Stimulated activated CD4-positive, alpha-beta T cell treated with anti-CD3 and anti-CD28 coated beads, Interleukin-4, amount 100 ng/mL, for 4 hours (primary cell): ENCODE measurements at places on chromosomes 13 and 19.

DNA sequence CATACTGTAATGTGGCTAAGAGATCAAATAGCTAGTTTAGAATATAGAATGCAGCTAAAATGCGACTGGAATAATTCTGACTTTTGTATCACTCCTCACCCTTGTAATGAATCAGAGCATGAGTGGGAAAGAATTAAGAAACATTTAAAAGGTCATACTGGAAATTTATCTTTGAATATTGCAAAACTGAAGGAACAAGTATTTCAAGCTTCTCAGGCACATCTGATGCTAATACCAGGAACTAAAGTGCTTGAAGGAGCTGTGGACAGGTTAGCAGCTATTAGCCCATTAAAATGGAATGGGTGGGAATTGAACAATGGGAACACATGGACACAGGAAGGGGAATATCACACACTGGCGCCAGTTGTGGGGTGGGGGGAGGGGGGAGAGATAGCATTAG lies 144.2 kb upstream of the ZNF91 start:
- no peak for DNase-seq

DNA sequence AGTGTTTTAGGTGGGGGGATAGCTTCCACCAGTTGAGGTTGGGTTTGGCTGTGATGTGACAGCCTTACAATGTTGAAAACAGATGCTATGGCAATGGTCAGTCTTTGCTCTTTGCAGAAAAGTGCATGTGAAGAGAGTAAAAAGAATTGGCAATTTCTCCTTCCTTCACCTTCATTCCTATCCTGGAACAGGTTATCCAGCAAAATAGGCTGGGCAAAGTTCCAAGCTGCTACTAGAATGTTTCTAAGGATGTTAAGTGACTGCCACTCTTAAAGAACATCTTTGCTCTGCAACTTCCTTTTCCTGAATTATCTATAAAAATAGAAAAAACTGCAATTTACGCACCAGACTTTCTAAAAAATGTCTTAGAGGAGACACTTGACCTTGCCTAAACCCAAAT lies 50.1 kb upstream of the MYCBP2 start:
- no peak for DNase-seq

DNA sequence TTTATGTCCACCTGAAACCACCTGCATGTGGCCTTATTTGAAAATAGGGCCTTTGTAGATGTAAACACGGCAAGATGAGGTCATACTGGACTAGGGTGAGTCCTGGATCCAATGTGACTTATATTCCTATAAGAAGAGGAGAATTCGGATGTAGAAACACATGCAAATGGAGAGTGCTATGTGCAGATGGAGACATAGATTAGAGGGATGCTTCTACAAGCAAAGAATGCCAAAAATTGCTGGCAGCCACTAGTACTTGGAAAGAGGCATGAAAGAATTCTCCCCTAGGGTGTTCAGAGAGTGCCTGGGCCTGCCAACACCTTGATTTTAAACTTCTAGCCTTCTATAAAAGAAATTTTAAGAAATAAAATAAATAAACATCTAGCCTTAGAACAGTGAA lies 226.1 kb downstream of the RFC3 start:
- DNase-seq = no peak

- no peak for DNase-seq
Observed at GRCh38 chr19:23787106-23787505, 28.4 kb upstream of the ZNF681 start.

- no peak for DNase-seq
Observed at GRCh38 chr19:7692417-7693088, 9.4 kb downstream of the FCER2 start.
